ENCODE measurements at places on chromosomes 5 and 9. TPM values are rescaled to one million over a fixed set of nuclear protein-coding genes. Genes with fewer than 3 reads are reported as not detected.

Gene ANKDD1B
- 0.38 TPM for total RNA-seq

Gene LEAP2
- total RNA-seq: 2.2 TPM

Gene IFNK
- not detected for total RNA-seq

Gene FAM81B
- total RNA-seq: not detected

Gene CCDC112
- total RNA-seq: 5.9 TPM

Gene SLC4A9
- 0.19 TPM for total RNA-seq

Gene ZNF483
- 7.4 TPM for total RNA-seq

Gene LECT2
- total RNA-seq: not detected

Gene PCAT7
- 0.08 TPM for total RNA-seq

Gene PCDHGB6
- total RNA-seq: 11.9 TPM

DNA sequence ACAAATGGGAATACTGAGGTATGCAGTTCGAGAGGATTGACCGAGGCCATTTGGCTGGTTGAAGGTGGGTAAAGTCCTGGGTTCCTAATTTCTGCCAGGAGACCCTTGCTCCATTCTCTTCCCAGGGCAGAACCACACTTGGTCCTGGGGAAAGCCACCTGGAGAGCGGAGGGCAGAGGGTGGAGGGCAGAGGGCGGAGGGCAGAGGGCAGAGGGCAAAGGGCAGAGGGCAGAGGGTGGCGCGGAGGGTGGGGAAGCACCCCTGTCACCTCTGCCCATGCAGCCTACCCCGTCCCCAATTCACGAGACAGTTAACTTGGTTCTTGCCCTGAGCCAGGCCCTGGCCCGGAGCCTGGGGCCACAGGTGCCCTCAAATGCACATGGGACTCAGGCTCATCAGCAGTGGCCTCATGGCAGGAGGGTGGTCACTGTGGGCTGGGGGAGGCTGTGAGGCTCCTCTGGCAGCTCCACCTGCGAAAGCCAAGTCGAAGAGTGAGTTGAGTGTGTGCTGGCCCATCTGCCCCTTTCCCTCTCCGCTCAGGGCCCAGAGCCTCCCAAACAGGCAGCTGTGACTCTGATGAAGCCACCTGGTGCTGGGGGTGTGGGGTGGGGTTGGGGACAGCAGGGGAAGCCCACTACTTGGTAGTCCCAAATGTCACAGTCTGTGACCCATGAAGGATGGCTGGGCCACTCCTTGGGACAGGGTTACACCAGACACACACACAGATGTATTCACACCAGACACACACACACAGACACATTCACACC is 28.0 kb upstream of the FCN1 start:
- DNase-seq: no peak

DNA sequence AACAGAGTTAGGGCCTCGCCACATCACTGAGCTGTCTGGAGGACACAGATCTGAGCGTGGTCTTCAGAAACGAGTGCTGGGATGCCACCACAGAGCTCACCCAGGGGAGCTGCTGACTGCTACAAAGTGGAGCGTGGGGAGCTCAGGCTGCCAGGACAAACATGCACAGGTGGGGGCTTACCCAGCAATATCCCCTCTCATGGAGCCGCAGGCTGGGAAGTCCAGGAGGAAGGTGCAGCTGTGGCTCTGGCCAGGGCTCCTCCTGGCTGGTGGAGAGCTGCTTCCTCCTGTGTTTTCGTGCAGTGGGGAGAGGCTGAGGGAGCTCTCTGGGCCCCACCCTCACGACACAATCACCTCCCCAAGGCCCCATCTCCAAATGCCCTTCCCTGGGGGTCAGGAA is 368.6 kb upstream of the IRX4 start:
- no peak for DNase-seq

GRCh38 chr9:105455836-105456475 is 8.1 kb downstream of the FSD1L start:
- no peak for DNase-seq

- DNase-seq: peak; percentile 89
These were observed 293.9 kb downstream of the ZSWIM6 start for GRCh38 chr5:61625681-61626621.

GRCh38 chr9:101397746-101398067 is 711 bp downstream of the MRPL50 start:
- DNase-seq: no peak

GRCh38 chr5:57447658-57448057 is 35.0 kb downstream of the ACTBL2 start:
- DNase-seq: no peak

DNA sequence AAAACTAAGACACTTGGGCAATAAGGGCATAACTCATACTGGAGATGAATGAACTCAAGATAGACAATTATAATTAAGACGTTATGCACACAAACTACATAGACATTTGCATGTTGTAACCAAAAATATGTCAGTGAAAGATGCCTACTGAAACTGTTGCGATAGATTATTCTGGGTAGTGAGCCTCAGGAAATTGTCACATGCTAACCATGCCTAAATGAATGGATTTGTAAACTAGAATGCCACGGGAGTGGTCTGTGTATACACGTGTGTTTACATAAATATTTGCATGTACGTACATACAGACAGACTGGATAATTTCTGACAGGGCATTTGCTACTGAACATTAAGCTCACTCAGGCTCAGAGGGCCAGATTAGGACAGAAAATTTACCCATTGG is 1.2 kb downstream of the NIPSNAP3B start:
- no peak for DNase-seq

DNA sequence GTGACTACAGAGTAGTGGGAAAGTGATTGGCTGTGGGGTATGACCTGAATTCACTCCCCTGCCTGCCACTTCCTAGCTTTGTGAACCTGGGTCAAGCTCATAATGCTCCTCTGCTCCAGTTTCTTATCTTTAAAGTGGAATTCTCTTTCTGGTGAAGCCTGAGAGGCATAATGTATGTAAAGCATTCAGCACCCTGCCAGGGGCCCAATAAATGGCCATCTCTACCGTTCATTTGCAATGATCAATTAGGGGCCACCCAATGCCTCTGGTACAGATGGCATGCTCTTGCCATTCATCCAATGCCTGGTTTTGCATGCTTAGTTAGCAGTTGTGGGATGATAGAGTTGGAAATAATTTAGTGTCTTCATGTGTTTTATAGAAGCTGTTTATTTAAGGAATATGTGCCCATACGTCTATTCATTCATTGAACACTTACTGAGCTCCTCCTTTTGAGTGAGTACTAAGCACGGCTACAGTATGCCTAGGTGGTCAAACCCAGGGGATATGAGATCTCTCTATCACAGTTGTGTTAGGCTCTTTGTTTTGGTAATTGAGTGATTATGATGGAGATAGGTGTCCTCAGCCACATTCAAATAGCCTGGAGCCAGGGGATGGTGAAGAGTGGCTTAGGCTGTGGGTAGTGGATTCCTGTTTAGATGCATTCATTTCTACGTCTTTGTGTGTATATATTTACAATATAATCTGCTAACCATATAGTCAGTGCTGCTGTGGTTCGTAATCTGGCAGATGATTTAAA is 15.3 kb downstream of the ZNF462 start:
- DNase-seq: no peak

DNA sequence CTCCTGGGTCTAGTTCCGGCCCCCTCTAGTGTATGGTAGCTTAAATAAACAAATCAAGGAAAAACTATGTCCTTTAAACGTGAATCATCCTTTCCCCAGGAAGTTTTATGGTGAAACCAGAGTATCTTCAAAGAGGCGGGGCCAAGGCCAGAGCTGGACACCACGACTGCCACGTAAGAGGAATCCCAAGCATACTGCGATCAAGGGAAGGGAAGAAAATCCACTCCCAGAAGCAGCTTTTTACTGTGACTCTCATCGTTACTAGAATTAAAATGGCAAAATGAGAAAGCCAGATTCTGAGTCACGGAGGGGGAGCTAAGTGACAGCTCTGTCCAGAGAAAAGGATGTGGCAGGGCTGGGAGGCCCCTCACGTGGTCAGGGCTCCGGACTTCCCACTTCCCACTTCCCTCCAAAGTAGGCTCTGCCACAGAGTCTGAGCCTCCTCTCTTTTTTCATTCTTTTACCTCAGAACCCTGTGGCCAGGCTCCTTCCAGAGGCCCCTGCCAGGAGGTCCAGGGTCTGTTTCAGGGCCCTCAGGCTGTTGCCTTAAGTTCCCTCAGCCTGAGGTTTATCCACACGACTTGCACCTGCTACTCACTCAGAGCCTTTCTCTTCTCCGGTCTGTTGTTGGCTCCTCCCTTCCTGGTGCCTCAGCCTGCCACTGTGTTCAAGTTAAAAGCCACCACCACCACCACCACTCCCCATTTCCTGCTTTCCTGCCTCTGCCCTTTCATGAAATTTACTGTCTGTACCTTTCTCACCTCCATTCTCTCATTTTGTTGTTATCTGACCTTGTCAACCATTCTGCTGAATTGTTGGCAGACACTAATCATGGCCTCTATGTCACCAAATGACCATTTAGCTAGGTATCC is 1.4 kb upstream of the GLRX start:
- peak; percentile 89 for DNase-seq

DNA sequence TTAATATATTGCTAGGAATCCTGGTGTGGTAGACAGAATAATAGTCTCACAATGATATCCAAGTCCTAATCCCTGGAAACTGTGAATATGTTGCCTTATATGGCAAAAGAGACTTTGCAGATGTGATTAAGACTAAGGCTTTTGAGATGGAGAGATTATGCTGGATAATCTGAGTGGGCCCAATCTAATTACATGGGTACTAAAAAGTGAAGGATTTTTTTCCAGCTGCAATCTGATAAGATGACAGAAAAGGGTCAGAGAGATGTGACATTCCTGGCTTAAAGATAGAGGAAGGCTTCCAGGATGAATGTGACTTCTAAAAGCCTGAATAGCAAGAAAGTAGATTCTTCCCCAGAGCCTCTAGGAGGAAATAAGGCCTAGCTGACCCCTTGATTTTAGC is 80.7 kb upstream of the MPDZ start:
- DNase-seq: no peak

GRCh38 chr5:127203818-127204217 is 86.8 kb upstream of the MEGF10 start:
- DNase-seq: no peak

GRCh38 chr5:157266286-157267007 is 524 bp downstream of the CYFIP2 start:
- no peak for DNase-seq

GRCh38 chr9:136051837-136052471 is 43.1 kb downstream of the NACC2 start:
- peak; percentile 82 for DNase-seq

DNA sequence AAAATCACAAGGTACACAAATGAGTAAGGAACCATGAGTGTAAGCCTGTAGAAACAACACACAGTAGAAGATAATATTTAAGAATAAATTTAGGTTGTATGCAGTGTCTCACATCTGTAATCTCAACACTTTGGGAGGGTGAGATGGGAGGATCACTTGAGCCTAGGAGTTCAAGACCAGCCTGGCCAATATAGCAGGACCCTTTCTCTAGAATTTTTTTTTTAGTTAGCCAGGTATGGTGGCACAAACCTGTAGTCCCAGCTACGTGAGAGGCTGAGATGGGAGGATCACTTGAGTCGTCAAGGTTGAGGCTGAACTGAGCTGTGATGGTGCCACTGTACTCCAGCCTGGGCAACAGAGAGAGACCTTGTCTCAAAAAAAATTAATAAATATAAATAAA is 401.2 kb upstream of the RORB start:
- no peak for DNase-seq

- DNase-seq: no peak
These were observed 25.1 kb downstream of the QRFP start for GRCh38 chr9:130871395-130872062.

- no peak for DNase-seq
These were observed 78.6 kb downstream of the SPRY4 start for GRCh38 chr5:142246258-142246657.

DNA sequence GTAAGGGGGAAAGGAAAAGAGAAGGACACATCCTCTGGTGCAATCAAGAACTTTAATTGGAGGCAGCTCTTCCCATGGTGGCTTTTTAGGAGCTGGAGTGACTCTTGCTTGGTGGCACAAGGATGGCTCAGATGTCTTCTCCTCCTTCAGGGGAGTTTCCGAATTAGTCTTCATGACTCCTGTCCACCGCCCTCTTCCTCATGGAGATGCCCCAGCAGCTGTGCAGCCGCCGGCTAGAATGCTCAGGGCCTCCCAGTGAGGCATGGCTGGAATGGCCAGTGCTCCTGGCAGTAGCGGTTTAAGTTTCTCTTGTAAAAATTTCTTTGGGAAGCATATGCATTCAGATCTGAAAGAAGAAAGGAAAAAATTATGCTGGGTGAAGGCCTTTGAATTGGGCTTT is 8.8 kb upstream of the TEX53 start:
- no peak for DNase-seq

DNA sequence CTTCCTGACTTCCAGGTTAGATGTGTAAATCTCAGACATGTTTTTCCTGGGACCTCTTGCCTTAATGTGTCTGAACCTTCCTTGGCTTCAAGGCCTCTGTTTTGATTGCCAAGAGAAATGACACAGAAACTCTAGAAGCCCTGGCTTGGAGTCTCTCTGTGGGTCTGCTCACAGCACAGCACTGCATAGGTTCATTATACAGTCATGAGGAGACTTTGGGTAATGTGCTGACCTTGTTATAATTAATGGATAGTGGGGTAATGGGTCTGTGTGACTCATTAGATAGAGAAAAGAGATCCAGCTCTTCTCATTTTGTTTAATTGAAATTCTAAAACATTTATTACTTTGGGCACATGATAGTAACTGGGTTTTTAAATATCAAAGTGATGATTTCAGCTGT is 175.8 kb upstream of the GLRA1 start:
- DNase-seq: no peak

Data from cardiac septum (tissue), 1 donor.